Karpas-422 (cell line): ENCODE measurements at places on chromosomes 7 and 10.

DNA sequence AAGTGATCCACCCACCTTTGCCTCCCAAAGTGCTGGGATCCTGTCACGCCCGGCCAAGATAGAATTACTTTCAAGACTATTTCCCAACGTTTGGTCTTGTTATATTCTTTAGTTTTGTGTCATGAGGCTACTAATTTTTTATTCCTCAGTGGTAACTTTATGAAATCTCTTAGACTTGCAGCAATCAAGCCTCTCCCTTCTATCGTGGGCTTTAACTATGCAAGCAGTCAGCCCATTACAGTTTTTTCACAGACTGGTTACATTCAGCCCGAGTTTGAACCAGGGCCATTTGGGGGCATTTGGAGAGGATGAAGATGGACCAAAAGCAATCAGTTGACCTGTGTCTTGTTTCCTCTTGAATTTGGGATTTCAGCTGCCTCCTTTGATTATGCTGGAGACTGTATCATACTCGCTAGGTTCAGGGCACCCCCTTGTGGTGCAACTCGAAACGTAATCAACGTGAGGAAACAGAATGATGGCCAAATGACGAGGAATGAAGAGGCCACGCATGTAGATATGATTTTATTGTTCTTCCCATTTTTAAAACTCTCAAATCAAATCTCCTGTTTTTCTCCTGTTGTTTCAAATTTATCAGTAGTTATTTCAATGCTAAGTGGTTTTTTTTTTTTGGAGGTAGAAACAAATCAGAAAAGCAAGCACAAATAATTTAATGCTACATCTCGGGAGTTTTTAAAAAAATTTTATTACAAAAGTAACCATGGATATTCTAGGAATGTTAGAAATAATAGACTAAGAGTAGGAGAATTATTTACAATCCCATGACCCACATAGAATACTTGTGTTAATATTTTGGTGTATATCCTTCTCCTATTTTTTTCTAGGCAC is 151.6 kb downstream of the KIAA1217 start:
- peak; percentile 74 for DNase-seq

GRCh38 chr10:60246382-60246781 is 143.3 kb downstream of the ANK3 start:
- DNase-seq, result no peak

GRCh38 chr10:71295641-71296040 is 23.4 kb upstream of the SLC29A3 start:
- no peak for DNase-seq

GRCh38 chr7:11319491-11320274 is 346.0 kb downstream of the PHF14 start:
- DNase-seq, result no peak

- peak; percentile 80 for DNase-seq
Measured at GRCh38 chr10:118340486-118340885, 1.6 kb downstream of the FAM204A start.

DNA sequence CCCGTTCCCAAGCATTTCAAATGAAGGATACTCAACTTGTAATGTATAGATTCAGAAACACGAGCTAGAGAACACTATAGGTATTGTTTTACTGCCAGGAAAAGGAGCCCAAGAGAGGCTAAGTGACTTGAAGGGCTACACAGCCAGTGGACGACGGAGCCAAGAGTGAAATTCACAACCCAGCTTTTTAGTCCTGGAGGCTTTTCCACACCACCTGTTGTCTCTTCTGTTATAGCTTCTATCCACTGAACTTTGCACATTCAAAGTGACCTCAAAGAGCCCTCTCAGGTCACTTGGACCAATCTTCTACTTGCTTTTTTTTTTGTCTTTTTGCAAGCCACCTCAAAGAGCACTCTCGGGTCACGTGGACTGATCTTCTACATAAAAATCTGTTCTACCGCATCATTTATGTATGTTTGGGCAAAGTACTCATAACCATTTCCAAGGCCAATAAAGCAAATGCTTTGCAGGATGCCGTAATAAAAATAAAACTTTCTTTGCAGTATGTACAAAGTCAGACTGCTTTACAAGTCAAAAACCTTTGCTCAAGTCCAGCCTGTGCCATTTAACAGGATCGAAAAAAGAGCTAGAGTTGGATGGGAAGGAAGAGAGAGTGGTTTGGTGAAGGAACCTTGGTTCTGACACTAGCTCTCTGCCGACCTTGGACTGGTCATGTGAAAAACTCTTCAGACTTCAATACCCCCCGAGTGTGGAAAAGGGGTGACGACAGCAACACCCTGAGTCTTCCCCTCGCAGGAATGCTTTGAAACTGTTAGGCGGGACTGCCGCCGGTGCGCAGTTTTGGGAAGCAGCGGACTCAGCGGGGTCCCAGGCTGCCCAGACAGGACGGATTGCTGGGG is 821 bp downstream of the SLC35B4 start:
- peak; percentile 59 for DNase-seq

- peak; percentile 74 for DNase-seq
Measured at GRCh38 chr7:92246360-92247101, 757 bp downstream of the ANKIB1 start.

DNA sequence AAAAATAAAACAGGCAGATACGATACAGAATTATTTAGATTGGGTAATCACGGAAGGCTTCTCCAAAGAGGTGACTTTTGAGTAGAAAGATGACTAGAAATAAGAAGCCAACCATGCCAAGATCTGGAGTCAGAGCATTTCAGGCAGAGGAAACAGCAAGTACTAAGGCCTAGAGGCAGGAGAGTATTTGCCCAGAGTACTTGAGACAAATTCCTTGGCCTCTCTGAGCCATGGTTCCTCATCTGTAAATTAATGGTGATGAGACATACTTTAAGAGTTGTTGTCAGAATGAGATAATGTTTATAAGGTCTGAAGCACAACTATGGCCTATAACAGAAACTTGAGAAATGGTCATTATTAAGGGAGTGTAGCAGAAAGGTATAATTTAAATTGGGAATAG is 15.8 kb upstream of the GPR37 start:
- DNase-seq, result no peak

GRCh38 chr10:119438717-119439116 is 103.8 kb downstream of the RGS10 start:
- DNase-seq, result no peak

DNA sequence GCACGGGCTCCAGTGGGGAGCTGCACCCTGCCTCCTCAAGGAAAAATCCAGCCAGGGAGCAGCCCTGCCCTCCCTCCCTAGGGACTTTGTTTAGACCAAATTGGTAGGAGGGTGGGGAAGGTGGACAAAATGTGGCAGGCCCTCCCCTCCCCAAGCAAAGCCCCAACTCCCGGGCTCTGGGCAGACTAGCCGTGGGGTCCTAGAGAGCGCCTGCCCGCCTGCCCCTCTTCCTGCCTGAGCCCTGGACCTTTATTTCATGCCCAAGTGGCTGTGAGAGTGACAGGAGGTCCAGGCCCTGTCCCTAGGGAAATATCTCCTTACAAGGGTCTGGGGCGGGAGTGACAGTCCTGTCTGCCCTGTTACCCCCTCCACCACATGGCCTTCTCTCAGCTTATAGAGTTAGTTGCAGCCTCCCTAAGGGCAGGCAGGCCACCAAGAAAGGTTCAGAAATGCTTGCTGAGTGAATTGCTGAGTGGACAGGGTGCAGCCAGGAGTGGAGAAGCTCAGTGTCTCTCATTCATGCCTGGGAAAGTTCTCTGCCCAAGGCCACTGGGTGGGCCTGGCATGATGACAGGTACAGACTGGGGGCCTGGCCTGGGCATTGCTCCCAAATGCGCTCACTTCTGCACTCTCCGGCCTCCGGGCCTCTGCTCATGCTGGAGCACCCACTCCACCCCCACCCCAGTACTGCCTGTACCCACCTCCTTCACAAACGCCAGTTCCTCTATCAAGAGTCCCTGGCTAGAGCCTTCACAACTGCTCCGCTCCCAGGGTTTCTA is 25.2 kb downstream of the DNAJB12 start:
- peak; percentile 96 for DNase-seq

- DNase-seq, result no peak
Measured at GRCh38 chr7:151851782-151852181, 25.1 kb downstream of the PRKAG2 start.

DNA sequence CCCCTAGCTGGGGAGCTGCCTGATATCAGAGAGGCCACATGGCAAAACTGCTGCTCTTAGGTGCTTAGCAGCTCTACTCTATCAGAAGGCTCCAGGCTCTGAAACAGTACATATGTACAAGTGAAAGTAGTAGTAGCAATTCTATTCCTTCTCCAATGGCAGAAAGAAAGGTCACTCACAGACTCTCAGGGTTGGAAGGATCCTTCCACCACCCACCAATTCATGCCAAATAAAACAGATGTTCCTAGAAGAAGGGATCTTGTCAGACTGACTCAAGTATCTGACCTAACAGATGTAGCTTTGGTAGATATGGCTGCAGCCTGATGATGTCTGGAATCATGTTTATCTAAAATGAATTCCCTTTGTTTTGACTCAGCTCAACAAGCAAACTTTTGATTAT is 8.0 kb upstream of the ALDH18A1 start:
- no peak for DNase-seq

- DNase-seq, result no peak
Measured at GRCh38 chr10:110211465-110211843, 4.0 kb downstream of the MXI1 start.
